Sigmoid colon (tissue), 7 donors: ENCODE measurements at places on chromosomes 3 and 15.

DNA sequence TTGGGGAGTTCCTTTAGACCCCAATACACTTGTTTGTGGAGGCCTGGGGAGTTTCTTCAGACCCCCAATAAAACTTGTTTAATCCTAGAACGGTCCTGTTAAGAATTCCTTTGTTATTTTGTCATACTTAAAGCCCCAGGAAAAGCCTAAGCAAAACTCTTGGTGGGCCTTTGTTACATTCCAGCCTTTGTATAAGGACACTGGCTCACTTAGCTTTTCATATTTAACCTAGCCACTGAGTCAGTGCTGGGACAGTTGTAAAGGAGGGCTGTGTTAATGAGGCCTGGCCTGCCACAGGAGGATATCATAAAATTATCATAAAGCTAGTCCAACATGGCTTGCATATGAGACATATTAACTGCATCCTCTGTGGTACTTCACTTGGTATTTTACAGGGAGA is 760.1 kb downstream of the ZNF385D start:
- no peak for DNase-seq
- H3K4me1 ChIP-seq: no peaks in the 10 kb centered on the region
- H3K36me3 ChIP-seq: no peaks in the 10 kb centered on the region
- no peak overlapping the region for H3K27ac ChIP-seq

DNA sequence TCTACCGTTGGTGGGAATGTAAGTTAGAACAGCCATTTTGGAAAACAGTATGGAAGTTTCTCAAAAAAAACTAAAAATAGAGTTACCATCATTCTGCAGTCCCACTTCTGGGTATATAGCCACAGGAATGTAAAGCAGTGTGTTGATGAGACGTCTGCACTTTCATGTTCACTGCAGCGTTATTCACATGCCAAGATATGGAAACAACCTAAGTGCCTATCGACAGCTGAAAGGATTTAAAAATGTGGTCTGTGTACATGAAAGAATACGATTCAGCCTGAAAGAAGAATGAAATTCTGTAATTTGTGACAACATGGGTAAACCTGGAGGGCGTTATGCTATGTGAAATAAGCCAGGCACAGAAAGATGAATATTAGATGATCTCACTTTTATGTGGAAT is 157.7 kb downstream of the THSD4 start:
- no peaks in the 10 kb centered on the region for H3K4me1 ChIP-seq
- H3K4me3 ChIP-seq: no peak overlapping the region
- H3K27ac ChIP-seq: no peak overlapping the region
- H3K27me3 ChIP-seq: no peaks in the 10 kb centered on the region

DNA sequence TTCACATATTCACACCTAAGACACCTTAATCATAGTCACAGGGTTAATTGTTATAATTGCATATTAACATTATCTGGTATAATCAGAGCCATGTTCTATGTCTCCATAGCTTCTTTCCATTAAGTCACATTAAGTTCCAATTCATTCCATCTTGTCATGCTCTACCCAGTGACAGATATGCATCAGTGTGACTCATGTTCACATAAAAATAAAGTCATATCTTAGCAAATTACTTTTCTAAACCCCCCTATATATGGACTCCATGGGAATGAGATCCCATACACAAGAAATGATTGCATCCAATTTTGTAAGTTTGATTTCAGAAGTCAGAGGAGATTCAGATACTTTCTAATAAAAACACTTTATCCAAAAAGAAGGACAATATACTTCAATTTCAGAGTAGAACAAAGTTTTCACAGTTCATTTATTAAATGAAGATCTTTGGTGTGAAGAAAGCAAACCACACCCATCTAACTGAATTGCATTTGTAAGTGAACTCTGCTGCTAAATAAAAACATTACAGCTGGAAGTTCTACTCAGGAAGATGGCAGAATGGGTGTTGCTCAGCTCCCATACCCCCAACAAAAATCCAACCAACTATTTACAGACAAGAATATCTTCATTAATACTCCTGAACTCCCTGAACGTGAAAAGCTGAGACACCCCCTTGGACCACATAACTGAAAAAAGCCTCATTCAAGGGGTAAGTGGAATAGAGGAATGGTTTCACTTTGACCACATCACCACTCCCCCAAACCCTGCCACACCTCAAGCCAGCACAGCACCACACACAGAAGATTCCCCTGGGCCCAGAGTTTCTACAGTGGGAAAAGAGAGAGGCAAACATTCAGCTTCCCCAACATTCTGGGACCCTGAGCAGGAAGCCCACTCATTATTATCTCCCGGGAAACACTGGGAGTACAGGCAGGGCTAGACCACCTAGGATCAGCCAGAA is 27.6 kb downstream of the THBS1 start:
- no peak overlapping the region for H3K4me3 ChIP-seq
- no peaks in the 10 kb centered on the region for H3K4me1 ChIP-seq
- no peaks in the 10 kb centered on the region for H3K27me3 ChIP-seq
- H3K36me3 ChIP-seq: no peaks in the 10 kb centered on the region

- H3K27ac ChIP-seq: no peak overlapping the region
- no peaks in the 10 kb centered on the region for H3K27me3 ChIP-seq
- DNase-seq: no peak
- H3K36me3 ChIP-seq: no peaks in the 10 kb centered on the region
- H3K4me3 ChIP-seq: no peak overlapping the region
- no peaks in the 10 kb centered on the region for H3K4me1 ChIP-seq
Observed at GRCh38 chr3:168981396-168981795, 682.1 kb downstream of the MECOM start.

DNA sequence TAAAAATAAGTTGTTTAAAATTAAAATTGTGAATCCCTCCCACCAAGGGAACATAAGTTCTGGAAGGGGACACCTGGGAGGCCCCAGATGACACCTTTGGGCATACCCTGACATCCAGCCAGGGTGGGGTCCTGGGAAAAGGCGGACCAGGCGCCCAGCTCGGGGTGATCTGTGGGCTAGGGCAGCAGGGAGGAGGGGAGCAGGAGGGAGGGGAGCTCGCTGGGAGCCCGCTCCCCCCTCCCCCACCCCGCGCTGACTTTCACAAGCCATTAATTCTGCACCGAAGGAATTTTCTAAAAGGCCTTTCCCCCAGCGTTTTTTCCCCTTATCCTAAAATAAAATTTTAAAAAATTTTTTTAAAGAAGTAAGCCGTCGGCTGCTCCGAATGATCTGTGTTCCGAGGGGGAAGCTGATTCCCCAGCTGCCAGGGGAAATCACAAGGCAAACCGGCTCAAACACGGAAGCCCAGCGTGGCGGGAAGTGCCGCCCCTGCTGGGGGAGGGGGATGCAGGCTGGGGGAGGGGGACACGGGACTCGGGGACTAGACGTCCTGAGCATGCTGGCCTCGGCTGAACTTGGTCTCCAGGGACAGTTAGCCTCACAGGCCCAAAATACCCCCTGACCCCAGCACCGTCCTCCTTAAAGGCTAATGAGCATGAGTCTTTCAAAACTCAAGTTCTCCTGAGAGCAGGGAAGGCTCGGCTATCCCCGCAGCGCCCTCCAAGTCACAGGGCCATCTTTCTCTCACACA is 13.9 kb downstream of the PLXND1 start:
- H3K27me3 ChIP-seq: no peaks in the 10 kb centered on the region
- peaks cover 71% of the 10 kb centered on the region for H3K4me1 ChIP-seq
- peak; percentile 85 for DNase-seq
- no peaks in the 10 kb centered on the region for H3K36me3 ChIP-seq
- H3K4me3 ChIP-seq: no peak overlapping the region
